IPS-NIHi11 (cell line): ENCODE measurements at places on chromosomes 2 and 18.
A peak's percentile ranks its signal among the peaks of the same experiment; 100 is the strongest.

DNA sequence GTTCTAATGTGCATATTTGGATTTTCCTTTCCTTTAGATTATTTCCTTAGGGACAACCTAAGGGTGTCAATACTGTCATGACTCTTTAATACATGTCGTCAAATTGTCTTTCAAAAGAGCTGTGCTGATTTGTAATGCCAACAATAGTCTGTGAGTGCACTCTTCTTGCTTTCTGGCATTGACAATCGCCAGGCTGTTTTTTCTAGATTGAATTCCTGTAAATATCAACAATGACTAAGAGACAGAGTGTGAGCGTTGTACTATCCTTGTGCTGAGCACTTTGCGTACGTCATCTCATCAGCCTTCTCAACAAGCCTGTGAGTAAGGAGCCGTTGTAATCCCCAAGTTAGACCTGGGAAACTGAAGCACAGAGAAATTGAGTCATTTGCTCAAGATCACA is 96.0 kb downstream of the ACOXL start:
- no peak for DNase-seq

DNA sequence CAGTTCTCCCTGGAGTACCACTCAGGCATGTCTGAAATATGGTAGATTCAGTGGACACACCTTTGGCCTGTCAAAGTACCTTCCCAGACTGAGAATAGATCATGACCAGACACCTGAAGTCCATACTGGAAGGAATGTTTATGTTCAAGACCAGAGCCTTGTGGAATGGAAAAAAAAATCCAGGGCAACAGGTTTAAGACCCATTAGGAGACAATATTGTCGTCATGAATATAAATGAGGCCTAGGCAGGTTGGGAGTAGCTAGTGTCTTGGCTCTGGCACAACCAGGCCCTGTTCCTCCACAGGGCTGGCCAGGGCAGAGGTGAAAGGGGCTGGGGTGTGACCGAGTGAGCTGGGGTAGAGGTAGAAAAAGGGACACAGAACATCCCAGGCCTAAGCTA is 13.2 kb upstream of the ATRAID start:
- DNase-seq, result no peak

GRCh38 chr2:19855542-19856431 is 46.0 kb downstream of the TTC32 start:
- no peak for DNase-seq

DNA sequence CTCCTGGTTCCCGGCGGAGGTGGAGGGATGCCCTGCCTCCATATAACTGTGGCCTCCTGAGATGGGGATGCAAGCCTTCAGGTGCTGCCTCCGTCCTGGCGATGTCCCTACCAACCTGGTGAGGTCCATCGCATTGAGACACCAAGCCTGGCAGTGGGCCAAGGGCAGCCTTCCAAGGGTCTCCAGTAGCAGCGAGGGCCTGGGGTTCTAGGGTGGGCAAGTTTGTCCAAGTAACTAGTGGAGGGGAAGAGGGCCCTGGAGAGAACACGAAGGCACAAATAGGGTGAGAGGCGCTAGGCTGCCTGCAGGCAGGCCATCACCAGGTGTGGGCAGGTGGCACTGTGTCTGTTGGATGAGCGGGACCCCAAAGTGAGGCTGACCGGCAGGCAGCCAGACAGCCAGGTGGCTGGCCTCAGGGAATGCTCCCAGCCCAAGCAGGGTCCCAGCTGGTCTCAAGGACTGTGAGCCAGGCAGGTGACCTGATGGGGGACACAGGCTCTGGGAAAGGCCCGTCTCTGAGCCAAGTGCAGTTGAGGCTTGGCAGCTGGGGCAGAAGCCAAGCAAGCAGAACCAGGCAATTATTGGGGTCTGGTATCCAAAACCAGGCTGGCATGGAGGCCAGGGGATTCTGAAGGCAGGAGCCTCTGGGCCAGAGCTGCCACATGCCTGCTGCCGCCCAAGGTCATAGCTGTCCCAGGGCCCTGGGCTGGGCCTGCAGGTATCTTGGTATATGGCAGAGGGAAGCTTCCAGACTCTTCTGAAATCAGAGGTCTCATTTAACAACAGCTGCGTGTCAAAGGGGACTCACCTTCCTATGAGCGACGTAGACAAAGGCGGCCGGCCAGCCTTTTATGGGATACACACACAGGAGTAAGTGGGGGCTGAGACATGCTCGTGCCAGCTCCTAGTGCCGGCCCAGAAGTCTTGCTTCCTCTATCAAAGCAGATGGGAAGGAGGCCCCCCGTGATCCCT is 23.4 kb downstream of the RAMP1 start:
- no peak for DNase-seq

- peak; percentile 20 for DNase-seq
These were observed 110.4 kb upstream of the GULP1 start for GRCh38 chr2:188181067-188181838.

DNA sequence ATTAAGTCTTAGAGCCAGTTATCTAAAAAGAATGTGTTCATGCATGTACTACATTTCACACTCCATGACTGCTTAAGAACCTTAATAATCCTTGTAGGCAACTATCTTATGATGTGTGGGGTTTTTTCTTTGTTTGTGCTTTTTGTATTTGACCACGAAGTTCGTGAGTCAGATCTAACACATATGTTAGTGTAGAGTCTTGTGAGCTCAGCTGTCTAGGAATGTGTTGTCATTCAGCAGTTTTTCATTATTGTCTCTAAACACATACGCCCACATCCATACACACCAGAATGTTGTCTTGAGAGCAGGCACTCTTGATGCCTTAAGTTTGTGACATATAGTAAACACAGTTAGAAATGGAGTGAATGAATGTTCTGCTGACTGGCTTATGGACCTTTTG is 38.4 kb downstream of the CAB39 start:
- DNase-seq, result no peak
